GM04503 (cell line): ENCODE measurements at places on chromosomes 5 and 9.

DNA sequence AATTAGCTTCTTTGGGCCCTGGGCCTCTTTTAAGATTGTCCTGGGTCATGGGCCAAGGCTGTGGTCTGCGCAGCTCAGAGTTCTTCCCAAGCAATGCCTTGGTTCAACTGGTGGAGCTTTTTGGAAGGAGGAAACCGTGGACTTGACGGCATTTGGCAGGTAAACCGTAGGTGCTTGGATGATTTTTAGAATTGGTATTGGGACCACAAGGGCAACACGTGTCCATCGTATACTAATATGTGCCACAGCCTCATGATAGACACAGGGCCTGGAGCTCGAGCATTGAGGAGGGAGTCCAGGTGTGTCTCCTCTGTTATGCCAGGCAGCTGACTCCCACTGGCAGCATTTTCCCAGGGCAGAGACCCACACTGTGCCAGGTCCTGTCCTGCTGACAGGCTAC is 120.9 kb upstream of the PITX1 start:
- DNase-seq = no peak

GRCh38 chr9:1956958-1957357 is 58.2 kb upstream of the SMARCA2 start:
- no peak for DNase-seq

DNA sequence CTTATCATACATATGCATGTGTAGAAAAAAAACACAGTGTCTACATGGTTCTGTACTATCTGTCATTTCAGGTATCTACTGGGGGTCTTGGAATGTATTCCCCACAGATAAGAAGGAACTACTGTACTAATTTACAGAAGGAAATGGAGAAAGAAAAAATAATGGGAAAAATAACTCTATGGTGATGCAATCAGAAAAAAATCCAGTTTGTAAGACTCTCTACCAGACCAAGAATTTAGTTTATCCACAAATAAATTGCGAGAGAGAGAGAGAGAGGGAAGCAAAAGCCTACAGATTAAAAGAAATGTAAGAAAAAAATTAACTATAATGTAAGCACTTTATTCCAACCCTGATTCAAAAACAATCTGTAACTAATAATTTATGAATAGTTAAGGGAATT is 708.6 kb upstream of the ZNF608 start:
- DNase-seq = no peak

DNA sequence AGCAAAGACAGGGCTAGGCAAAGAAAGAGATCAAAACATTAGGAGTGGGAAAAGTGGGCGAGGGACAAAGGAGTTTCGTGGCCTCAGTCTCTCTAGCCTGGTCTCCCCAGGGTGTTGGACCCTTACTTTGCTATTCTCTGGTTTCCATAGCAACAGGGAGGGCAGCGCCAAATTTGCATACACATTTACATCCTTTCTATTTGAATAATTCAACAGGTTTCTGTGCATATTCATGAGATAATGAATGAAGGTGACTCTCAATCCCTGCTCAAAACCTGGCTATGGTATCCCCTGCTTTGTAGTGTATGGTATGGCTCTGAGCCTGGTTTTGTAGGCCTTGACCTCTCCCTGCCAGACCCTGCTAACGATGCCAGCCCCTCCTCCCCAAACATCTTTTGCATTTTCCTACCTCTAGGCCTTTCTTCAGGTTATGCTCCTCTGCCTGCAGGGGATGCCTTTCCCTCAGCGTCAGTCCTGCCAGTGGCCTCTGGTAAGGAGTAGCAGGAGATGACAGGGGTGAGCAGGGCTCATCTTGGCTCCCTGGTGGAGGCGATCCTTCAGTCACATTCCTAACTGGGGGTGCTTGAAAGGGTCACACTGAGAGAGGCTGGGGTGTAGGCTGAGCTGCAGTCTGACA is 9.8 kb downstream of the RPP25L start:
- no peak for DNase-seq

DNA sequence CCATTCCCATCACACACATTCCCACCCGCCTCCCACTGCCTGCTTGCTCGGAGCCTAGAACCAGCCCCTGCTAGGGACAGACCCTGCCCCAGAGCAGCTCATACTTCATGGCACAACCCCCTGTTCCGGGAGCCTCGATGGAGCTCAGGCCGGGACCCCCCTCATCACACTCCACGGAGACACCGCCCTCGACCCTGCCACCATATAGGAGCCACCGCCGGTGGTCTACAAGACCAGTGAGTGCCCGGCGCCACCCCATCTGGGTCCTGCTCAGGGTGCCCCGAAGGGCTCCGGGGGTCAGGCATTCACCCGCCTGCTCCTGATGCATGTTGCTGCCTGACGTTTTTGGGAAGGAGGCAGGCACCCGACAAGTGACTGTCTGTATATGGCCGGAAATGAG is 65.5 kb upstream of the RXRA start:
- no peak for DNase-seq

DNA sequence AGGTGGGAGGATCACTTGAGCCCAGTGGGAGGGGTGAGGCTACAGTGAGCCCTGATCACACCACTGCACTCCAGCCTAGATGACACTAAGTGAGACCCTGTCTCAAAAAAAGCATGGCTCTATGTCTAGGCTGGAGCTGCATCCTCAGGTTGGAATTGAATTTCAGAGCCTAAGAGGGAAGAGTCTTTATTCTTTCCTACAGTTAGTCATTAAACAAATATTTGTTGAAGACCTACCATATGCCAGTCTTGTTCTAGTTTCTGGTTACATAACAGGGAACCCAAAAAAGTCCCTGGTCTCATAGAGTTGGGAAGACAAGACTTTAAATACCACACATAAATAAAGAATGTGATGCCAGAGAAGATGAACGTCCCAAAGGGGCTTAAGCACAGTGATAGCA is 6.9 kb upstream of the GRPEL2 start:
- DNase-seq = no peak
